ENCODE measurements at places on chromosomes 16 and 17.
A peak's percentile ranks its signal among the peaks of the same experiment; 100 is the strongest.

DNA sequence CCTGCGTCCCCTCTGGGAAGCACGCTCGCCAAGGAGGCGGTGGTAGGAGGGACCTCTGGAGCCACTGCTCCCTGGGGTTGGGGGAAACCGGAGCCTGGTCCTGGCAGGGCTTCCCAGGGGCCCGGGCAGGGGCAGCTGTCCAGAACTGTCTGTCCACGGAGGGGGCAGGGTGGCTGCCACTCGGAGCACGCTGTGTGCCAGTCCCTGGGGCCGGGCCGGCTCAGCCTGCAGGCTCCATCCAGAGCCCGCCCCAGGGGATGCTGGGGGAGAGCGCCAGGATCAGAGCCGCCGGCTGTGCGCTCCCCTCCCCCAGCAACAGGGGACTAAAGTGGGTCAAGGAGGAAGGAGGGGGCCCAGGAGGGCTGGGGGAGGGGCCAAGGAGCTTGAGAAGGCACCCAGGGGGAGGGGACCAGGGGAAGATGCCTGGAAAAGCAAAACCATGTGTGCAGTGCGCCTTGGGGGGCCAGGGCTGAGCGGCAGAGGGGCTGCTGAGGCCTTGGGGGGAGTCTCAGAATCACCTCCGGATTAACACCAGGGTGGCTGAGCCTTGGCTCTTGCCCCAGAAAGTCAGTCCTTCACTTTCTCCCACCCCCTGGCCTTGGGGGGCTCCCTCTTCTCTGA is 21.3 kb downstream of the ZNF423 start:
- DNase-seq = no peak

- DNase-seq = no peak
Measured at GRCh38 chr16:57882792-57883191, 80.5 kb upstream of the KIFC3 start.

DNA sequence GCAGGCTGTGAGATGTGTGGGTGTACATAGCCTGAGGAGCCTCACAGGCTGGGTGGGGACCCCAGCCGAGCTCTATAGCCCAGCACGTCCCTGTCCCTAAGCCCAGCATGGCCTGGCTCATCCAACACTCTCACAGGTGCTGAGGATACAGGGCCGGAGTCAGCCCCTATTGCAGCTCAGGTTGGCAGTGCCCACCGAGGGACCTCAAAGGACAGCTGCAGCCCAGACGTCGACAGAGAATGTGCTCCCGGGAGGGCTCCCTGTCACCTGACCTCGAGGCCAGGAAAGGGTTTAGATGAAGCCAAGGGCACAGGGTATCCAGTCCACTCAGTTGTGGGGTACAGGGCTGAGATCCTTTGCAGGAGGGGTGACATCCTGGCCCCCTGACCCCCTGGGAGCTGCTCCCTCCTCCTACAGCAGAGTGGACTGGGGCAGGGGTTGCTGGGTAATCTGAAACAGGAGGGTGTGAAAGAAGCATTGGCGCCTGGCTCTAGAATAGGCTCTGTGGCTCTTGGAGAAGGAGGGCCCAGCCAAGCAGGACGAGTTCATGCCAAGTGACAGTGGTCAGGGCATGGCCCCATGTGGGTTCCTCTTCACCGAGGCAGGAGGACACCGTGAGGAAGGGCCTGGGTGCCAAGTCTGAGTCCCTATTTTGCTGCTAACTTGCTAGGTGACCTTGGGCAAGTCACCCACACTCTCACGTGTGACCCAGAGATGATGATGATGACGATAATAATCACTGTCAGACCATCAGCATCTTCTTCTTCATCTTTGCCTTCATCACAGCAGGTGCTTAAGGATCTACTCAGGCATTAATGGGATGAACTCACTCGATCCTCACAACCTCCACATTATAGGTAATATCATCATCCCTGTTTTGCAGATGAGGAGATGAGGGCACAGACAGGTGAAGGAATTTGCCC is 68.0 kb downstream of the RMI2 start:
- no peak for DNase-seq

DNA sequence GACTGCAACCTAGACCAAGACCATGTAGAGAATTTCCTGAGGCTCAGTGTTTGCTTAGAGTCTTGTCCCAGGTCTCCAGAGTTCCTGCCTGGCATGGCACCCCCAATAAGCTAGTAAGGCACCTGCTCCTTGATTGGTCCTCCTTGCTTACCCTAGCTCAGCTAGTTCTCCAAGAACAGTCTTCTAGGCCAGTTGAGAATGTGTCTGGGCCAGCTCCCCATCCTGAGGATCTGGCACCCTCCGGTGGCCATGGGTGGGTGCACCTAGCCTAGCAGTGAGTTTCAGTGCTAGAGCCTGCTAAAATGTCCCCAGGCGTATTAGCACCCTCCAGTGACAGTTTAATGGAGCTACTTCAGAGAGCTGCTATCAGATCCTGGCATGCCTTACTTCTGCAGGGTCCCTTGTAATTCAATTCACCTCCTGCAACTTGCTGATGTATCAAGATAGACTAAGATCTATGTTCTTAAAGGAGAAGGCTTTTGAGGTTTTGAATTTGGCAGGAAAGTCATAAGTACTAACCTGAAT is 44.4 kb upstream of the MED13 start:
- peak; percentile 83 for DNase-seq

DNA sequence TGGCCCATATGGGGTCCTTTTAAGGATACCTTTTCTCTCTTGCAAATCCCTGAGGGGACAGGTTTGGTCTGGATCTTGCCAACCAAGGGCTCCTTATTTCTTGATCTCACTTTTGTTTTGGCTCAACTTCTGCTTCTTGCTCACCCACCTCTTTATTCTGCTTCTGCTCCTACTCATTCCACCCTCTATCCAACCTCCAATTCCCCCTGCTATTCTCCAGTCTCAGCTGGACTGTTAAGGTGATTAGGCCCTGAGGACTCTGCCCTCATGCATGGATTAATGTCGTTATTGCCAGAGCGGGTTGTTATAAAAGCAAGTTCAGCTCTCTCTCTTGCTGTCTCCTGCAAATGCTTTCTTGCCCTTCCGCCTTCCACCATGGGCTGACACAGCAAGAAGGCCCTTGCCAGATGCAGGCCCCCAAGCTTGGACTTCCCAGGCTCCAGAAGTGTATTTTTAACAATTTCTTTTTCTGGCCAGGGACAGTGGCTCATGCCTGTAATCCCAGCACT is 29.8 kb downstream of the LAT start:
- no peak for DNase-seq

DNA sequence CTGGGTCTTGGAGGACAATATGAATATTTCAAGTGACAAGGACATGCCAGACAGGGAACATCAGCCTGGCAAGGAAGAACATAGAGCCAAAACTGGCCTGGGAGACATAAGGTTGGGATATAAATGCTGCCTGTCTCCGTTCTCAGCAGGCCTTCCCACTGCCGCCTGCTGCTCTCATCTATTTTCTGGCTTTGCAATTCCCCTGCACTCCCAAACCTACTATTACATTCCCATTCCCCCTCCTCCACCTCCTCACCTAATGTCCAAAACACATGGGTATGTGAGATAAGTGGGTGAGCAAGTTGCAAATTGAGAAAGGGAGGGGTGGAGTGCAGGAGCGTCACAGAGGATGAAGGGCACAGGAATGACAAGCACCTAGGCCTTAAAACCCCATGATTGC is 244.3 kb upstream of the CDH8 start:
- no peak for DNase-seq

- no peak for DNase-seq
Measured at GRCh38 chr16:4767872-4768548, 1.0 kb upstream of the ZNF500 start.

DNA sequence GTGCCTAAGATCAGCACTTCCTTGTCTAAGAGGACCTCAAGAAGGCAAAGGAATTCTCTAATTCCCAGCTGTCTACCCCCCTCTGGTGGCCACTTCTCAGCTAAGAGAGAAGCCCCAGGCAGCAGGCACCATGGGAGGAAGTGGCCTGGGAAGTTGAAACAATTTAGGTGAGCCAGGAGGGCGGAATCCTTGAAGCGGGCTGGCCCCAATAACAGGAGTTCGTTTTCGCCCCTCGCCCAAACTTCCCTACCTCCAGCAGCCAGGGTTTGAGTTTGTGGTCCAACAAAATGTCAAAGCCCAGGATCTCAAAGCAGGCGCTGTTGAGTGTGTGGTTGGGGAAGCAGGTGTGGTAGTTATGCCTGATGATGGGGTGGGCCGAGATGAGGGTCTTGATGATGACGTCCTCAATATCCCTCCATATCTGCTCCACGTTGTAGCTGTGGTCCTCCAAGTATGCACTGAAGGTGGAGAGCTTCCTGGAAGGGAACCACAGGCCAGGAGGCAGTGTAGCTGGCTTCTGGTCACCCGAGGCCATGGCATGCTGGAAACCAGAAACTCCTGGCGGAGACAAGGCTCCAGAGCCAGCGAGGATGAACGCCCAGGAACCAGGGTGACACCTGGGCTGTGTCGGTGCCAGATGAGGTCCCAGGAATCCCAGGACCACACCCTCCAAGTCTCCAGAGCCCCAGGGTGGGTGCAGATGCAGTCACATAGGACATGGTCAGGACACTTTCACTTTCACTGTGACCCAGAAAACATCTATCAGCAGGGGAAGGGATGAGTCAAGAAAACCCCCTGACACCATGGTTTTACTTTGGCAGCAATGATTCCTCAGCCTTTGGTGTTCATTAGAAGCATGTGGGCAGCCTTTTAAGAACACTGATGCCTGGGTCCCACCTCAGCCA is 25.6 kb downstream of the TTLL6 start:
- peak; percentile 51 for DNase-seq

GRCh38 chr16:31460582-31461002 is 1.3 kb downstream of the ARMC5 start:
- no peak for DNase-seq

DNA sequence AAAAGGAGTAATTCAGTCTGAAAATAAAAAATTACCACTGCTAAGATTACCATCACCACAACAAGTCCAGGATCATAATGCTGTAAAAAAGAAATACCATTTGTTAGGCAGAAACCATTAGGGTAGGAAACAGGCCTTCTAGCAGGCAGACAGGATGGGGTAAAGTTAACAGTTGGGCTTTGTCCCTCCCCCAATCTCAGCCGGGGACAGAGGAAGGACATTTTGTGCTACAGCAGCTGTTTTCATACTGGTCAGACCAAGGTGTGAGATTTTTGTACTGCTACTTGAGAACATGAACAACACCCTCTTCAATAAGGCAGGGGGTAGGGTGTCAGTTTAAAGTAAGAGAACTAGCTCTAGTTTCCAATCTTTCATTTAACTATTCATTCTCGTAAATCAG is 49.2 kb upstream of the ITGA2B start:
- peak; percentile 11 for DNase-seq

Data from GM06990 (cell line).